Activated CD4-positive, CD25-positive, alpha-beta regulatory T cell treated with anti-CD3 and anti-CD28 coated beads, Interleukin-2, amount 50 U/mL, for 24 hours (primary cell): ENCODE measurements at places on chromosomes 6 and 20.

DNA sequence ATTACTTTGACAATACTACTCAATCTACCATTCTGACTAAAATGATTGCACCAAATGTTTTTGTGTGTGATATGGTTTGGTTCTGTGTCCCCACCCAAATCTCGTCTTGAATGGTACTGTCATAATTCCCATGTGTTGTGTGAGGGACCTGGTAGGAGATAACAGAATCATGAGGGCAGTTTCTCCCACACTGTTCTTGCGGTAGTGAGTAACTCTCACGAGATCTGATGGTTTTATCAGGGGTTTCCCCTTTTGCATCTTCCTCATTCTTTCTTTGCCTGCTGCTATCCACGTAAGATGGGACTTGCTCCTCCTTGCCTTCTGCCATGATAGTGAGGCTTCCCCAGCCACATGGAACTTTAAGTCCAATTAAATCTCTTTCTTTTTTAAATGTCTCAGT lies 20.8 kb downstream of the SYCP2 start:
- no peak for ATAC-seq

DNA sequence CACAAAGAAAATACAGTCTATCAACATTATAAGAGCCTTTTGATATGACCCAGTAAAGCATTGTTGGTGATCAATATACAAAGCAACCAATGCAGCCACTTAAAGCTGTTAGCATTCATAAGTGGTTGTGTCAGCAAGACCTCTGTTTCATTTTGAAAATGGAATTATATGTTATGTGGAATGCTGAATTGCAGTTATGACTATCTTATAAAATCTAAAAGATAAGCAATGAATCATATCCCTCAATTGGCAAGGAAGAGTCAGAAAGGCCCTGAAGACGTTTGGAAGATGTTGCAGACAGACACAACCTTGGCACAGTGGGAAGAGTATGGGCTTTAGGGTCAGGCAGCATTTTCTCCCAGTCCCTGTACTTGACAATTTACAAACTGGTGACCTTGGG lies 93.8 kb upstream of the RNF217 start:
- ATAC-seq = no peak

DNA sequence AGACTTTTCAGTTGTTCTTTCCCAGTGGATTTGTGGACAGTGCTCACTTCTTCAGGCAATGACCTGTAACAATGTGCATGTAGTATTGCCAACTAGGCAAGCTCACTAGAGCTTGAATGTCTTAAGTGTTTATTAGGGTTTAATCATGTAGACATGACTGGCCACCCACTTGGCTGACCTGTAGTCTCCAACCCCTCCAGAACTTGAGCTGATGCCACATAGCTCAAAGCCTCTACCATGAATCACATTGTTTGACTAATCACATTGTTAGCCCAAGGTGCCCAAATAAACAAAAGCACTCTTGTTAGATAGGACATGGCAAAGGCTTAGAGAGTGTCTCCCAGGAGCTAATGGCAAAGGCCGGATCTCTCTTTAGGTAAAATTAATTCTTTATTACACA lies 272.7 kb downstream of the GRIK2 start:
- ATAC-seq = no peak

DNA sequence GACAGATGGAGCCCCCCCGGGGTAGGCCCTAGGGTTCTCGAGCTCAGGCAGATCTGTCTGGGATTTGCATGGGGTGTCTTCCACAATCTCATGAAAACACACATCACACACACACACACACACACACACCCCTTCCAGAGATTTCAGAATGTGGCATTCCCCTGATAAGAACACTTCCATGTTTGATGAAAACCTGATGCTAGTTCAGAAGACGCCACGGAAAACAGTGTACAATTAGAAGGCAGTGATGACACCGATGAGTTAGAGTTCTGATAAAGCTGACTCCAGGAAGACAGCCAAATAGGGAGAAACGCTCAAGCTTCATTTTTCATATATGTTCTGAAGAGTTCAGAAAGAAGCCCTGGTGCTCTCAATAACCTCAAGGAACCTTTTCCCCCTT lies 438.7 kb upstream of the JARID2 start:
- no peak for ATAC-seq

DNA sequence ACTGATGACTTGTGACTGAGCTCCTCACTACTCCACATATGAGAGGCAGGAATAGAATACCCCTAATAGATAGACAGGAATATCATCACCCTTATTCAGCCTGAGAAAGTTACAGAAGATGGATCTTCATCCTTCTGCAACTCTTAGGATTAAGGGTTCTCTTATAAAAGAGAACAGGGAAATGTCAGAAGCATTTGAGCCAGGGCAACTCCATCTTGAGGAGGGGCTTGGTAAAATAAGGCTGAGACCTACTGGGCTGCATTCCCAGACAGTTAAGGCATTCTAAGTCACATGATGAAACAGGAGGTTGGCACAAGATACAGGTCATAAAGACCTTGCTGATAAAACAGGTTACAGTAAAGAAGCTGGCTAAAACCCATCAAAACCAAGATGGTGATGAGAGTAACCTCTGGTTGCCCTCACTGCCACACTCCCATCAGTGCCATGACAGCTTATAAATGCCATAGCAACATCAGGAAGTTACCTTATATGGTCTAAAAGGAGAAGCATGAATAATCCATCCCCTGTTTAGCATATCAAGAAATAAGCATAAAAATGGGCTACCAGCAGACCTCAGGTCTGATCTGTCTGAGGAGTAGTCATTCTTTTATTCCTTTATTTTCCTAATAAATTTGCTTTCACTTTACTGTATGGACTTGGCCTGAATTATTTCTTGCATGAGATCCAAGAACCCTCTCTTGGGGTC lies 97.9 kb downstream of the PLG start:
- ATAC-seq = no peak
